ENCODE measurements at places on chromosomes 1 and 21. TPM values are rescaled to one million over a fixed set of nuclear protein-coding genes. Genes with fewer than 3 reads are reported as not detected.

DNA sequence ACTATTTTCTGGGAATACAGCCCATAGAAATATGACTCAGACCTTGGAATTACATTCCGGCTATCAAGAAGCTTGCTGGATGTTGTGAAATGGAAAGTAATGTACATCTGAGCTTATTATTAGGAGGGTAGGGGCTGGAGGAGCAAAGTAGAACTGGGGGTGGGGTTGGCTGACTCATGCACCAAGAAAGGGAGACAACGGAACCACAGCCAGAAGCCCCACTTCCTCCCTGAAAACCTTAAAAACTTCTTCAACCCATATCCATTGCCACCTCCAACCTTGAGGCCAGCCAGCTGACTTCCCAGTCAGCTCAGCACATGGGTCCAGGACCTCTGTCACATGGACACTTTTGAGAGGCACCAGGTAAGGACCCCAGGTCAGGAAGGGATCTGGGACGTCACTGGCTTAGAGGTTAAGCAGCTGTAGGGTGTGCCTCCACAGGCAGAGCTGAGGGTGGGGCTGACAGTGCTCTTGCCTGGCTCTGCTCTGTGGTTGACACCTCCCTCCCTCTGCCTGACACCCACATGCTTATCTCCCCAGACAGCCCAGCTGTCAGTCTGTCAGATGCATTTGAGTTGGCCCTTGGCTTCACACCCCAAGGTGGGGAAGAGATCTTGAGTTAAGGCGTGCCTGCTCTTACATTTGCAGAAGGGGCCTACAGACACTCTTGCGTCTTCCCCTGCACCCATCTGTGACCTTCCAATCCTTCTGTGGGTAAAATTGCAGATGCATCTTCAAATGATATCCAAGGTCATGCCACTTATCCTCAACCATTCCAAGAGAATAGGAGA lies 5.7 kb upstream of the ZNF683 start:
- DNase-seq = no peak

DNA sequence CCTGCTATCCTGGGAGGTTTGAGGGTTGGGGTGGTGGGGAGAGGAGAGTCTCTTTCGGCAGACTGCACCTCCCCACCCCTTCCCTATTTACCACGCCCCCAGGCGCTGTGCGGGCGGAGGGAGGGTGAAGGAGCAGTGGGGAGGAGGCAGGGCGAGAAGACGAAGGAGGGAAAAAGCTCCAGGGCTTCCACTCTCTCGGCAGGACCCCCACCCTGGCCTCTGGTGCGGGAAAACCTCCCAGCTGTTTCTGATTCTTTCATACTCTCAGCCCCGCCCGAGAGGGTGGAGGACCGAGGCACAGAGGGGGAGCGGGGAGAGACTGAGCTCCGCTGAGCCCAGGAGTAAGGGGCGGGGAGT lies 866 bp upstream of the WNT2B start:
- DNase-seq = peak; percentile 47

The FAM72C gene
- total RNA-seq = 0.22 TPM

The SPATA6 gene
- 11.3 TPM for total RNA-seq

The LDLRAD1 gene
- not detected for total RNA-seq
